Activated CD4-positive, alpha-beta T cell treated with anti-CD3 and anti-CD28 coated beads, Interleukin-2, amount 10 ng/mL, durations not matched to agents 24 days and 14 days (primary cell): ENCODE measurements at places on chromosomes 6 and 20. TPM values are rescaled to one million over a fixed set of nuclear protein-coding genes. Genes with fewer than 3 reads are reported as not detected.
A peak's percentile ranks its signal among the peaks of the same experiment; 100 is the strongest.

GRCh38 chr20:40081653-40082052 lies 607.4 kb downstream of the MAFB start:
- no peak overlapping the region for H3K27ac ChIP-seq
- H3K4me1 ChIP-seq, result no peaks in the 10 kb centered on the region
- no peak overlapping the region for H3K4me3 ChIP-seq
- no peak for DNase-seq

DNA sequence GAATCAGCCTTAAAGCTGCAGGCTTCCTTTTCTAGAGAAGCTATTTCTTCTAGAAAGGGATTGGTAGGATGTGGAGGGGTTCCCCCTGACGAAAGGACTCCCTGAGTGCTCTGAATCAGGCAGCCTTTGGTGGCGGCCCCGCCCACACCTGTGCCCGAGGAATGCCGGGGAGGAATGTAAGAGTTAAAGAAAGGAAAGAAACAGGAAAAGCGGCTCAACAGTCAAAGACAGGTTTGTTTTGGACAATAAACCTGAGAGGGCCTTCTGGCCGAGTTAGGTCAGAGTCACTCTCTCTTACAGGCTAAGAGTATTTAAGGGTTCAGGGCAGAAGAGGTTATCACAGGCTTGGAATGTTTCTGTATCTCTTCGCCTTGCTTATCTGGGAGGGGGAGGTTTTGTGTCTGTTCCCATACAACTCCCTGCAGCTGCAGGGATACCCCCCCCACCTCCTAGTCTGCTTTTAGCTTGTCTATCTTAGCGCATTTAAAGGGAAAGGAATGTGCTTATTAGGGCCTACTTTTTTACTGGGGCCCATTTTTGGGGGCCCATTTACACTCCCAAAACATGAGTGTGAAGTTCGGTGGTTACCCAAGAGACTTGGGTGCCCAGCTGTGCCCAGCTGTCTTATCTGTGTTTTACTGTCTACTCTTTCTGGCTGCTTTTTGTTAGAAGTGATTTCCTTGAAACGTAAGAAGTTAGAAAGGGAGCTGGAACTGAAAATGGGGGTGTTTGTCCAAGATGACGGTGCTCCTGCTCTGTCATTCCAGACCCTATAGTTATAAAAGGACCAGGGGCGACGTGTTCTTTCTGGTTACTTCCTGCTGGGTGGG lies 32.8 kb downstream of the DYNLT1 start:
- no peaks in the 10 kb centered on the region for H3K4me1 ChIP-seq
- no peaks in the 10 kb centered on the region for H3K27me3 ChIP-seq
- H3K36me3 ChIP-seq, result peaks cover 65% of the 10 kb centered on the region
- H3K4me3 ChIP-seq, result no peak overlapping the region
- no peak for DNase-seq

GRCh38 chr20:15840636-15841301 lies 732.5 kb downstream of the KIF16B start:
- no peaks in the 10 kb centered on the region for H3K4me1 ChIP-seq
- H3K27ac ChIP-seq, result no peak overlapping the region
- H3K4me3 ChIP-seq, result no peak overlapping the region
- no peaks in the 10 kb centered on the region for H3K36me3 ChIP-seq
- H3K27me3 ChIP-seq, result no peaks in the 10 kb centered on the region
- DNase-seq, result no peak

DNA sequence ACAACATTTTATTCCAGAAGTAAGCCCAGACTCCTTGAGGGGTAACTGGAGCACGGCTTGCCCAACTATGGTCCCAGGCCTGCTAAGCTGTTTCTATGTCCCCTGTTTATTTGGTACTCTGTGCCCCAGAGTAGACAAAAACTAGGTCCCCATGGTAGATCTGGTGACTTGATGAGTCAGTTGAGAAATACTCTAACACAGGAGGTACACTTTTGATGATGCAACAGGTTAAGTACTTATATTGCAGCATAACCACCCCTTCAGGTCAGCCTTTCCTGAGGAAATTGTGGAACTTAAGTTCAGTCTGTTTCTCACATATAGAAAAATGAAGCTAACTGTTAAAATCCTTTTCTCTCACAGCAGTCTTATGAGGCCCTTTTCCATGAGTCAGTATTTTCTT lies 19.6 kb downstream of the TTPAL start:
- H3K36me3 ChIP-seq, result peaks cover 65% of the 10 kb centered on the region
- H3K4me1 ChIP-seq, result peaks cover 28% of the 10 kb centered on the region
- H3K27me3 ChIP-seq, result no peaks in the 10 kb centered on the region
- peak overlapping the region; percentile 21 for H3K27ac ChIP-seq

DNA sequence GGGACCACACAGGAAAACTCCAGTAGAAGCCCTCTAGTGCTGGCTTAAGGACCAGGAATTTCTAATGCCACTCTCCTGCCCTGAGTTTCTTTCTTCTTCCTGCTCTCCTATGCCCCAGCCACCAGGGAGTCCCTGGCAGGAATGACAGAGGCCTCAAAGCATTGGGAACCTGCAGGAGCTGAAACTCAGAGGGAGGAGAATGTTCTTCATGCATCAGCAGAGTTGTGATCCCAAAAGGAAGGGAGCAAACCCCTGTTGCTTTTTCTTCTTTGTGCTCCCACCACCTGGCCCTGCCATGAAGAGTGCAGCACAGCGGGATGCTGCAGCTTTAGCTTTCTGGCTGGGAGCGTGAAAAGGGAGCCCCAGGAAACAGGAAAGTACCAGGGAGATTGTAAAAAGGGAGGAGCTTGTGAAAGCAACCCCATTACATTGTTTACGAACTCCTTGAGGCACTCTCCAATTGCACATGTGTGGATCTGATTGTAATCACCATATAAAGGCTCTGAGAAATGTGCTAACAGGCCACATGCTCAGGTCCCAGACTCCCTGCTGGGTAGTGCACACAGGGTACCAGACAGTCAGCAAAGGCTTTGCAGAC lies 34.7 kb upstream of the FKBP1A start:
- peaks cover 11% of the 10 kb centered on the region for H3K27me3 ChIP-seq
- peaks cover 36% of the 10 kb centered on the region for H3K4me1 ChIP-seq
- no peak for DNase-seq
- no peak overlapping the region for H3K4me3 ChIP-seq

GRCh38 chr6:149898966-149899365 lies 1.1 kb upstream of the RAET1E start:
- H3K4me3 ChIP-seq, result no peak overlapping the region
- peaks cover 14% of the 10 kb centered on the region for H3K27me3 ChIP-seq
- DNase-seq, result no peak
- peaks cover 13% of the 10 kb centered on the region for H3K4me1 ChIP-seq
- no peaks in the 10 kb centered on the region for H3K36me3 ChIP-seq

Gene PNPLA1
- not detected in 2 replicates for total RNA-seq

Gene PARD6B
- total RNA-seq, result 6.0 and 7.0 TPM in 2 replicates

Gene VNN1
- total RNA-seq, result not detected in 2 replicates

Gene BANF2
- not detected in 2 replicates for total RNA-seq
